Camera-type eye (tissue), 1 donor: ENCODE measurements at places on chromosomes 16 and 17. TPM values are rescaled to one million over a fixed set of nuclear protein-coding genes. Genes with fewer than 3 reads are reported as not detected.

RASL10B gene
- total RNA-seq = 4.1 TPM

TMIGD1 gene
- total RNA-seq = not detected

CBFB gene
- 47.7 TPM for total RNA-seq

CBX8 gene
- total RNA-seq = 17.4 TPM

FBXL16 gene
- 5.8 TPM for total RNA-seq

KRTAP4-6 gene
- not detected for total RNA-seq

PLA2G10 gene
- total RNA-seq = not detected

CCNF gene
- 10.2 TPM for total RNA-seq

KRTAP3-1 gene
- not detected for total RNA-seq

FBXW10B gene
- 1.5 TPM for total RNA-seq

KRT40 gene
- total RNA-seq = 1.4 TPM

NGFR gene
- 47.4 TPM for total RNA-seq

KRT12 gene
- total RNA-seq = 50.0 TPM

BCAR1 gene
- total RNA-seq = 56.5 TPM

CCDC78 gene
- total RNA-seq = 1.0 TPM

CFAP97D1 gene
- total RNA-seq = not detected

PPM1E gene
- 32.9 TPM for total RNA-seq

SLC47A1 gene
- 8.7 TPM for total RNA-seq

PRM3 gene
- total RNA-seq = not detected

ARHGAP44 gene
- 12.5 TPM for total RNA-seq

HOXB3 gene
- total RNA-seq = 0.22 TPM

SRCIN1 gene
- total RNA-seq = 14.8 TPM

SCARF1 gene
- total RNA-seq = 11.1 TPM

KRTAP4-9 gene
- not detected for total RNA-seq

CES3 gene
- 0.77 TPM for total RNA-seq

MPP2 gene
- total RNA-seq = 24.1 TPM

PRR35 gene
- total RNA-seq = 2.0 TPM

TMEM235 gene
- total RNA-seq = 1.8 TPM

CCL1 gene
- not detected for total RNA-seq

STAT3 gene
- total RNA-seq = 92.6 TPM

CIAO3 gene
- 42.7 TPM for total RNA-seq

ARHGDIG gene
- total RNA-seq = 10.5 TPM

KRT39 gene
- 0.44 TPM for total RNA-seq

SAMD14 gene
- total RNA-seq = 14.2 TPM

IL34 gene
- total RNA-seq = 11.3 TPM

SRCAP gene
- 58.9 TPM for total RNA-seq

AIPL1 gene
- total RNA-seq = 335 TPM

NETO2 gene
- total RNA-seq = 21.6 TPM

MPP3 gene
- 21.7 TPM for total RNA-seq

ABI3 gene
- 3.1 TPM for total RNA-seq

KIF19 gene
- 18.6 TPM for total RNA-seq

LPO gene
- total RNA-seq = 0.44 TPM

TBC1D3H gene
- total RNA-seq = not detected

CHD9NB gene
- total RNA-seq = 0.93 TPM

C16orf96 gene
- 0.38 TPM for total RNA-seq

TBC1D3B gene
- 4.7 TPM for total RNA-seq

ZNF624 gene
- 25.9 TPM for total RNA-seq

PYDC1 gene
- total RNA-seq = not detected

PLEKHG4 gene
- total RNA-seq = 23.3 TPM

SMARCD2 gene
- total RNA-seq = 65.5 TPM

CSH2 gene
- not detected for total RNA-seq

GLG1 gene
- total RNA-seq = 216 TPM

TBX2 gene
- total RNA-seq = 86.6 TPM

ABCA6 gene
- total RNA-seq = 29.4 TPM

CDIP1 gene
- 22.1 TPM for total RNA-seq

SPNS2 gene
- 22.5 TPM for total RNA-seq
